ENCODE measurements at places on chromosomes 7 and 10. TPM values are rescaled to one million over a fixed set of nuclear protein-coding genes. Genes with fewer than 3 reads are reported as not detected.

TEX36 gene
- not detected for total RNA-seq

SUV39H2 gene
- 5.2 TPM for total RNA-seq

HOXA10 gene
- not detected for total RNA-seq

PAX4 gene
- total RNA-seq: not detected

NAT16 gene
- total RNA-seq: not detected

TMEM213 gene
- total RNA-seq: not detected

GRCh38 chr7:141706239-141707064 is 1.7 kb upstream of the WEE2 start:
- no peak for DNase-seq

DNA sequence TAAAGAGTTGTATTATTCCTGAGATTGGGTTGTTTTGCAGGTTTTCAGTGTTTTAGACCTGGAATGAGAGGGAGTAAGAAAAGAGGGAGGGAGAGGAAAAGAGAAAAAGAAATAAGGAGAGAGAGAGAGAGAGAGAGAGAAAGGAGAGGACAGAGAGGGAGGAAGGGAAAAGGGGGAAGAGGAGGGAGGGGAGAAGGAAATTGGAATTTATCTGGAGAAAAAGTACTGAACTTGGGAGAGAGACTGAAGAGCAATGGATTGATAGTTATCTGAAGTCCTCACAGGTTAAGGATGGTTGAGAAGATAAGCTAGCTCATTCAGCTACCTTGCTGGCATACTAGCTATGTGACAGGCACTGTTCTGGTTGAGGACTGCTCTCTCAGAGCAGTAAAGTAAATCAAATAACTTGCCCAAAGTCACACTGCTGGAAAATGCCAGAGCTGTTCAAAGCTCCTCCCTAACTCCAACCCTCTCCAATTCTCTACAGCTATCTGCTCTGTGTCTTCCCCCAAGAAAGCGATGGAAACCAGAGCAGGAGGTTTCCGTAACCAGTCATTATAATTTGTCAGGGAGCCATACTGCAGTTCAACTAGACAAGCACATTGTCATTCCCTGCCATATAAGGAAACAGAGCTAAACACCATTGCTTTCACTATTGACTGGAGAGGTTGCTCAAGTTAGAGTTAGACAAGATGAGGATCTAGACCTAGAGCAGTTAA is 10.7 kb downstream of the CALD1 start:
- no peak for DNase-seq

DNA sequence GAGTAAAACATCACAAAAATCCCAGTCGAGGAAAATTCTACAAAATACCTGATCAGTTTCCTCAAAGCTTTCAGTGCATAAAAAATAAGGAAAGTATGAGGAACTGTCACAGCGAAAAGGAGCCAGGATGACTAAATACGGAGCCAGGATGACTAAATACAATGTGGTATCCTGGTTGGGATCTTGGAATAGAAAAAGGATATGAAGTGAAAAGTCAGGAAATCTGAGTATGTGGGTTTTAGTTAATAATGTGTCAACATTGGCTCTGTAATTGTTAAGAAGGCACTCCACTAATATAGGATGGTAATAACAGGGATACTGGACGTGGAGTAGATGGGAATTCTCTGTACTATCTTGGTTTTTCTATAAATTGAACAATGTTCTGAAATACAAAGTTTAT is 175.5 kb downstream of the SUGCT start:
- no peak for DNase-seq

GRCh38 chr7:159086301-159086925 is 58.3 kb downstream of the VIPR2 start:
- no peak for DNase-seq
